Metanephros (tissue), 2 donors: ENCODE measurements at places on chromosomes 7 and 10. TPM values are rescaled to one million over a fixed set of nuclear protein-coding genes. Genes with fewer than 3 reads are reported as not detected.

Gene PNLIPRP2
- not detected for total RNA-seq

Gene SFR1
- 6.1 TPM for total RNA-seq

Gene PTPN12
- total RNA-seq: 74.0 TPM

Gene INMT
- total RNA-seq: 9.5 TPM

Gene TMEM236
- total RNA-seq: 0.64 TPM

Gene CARD11
- total RNA-seq: 1.8 TPM

Gene OR6B1
- total RNA-seq: not detected

Gene DYDC2
- 0.99 TPM for total RNA-seq

Gene FGF8
- 5.8 TPM for total RNA-seq

Gene OLAH
- 0.23 TPM for total RNA-seq

Gene TMED4
- total RNA-seq: 146 TPM

Gene SPDYE6
- total RNA-seq: not detected

Gene KNDC1
- total RNA-seq: 8.3 TPM

Gene WNT8B
- 0.29 TPM for total RNA-seq

Gene HKDC1
- 9.2 TPM for total RNA-seq

Gene INHBA
- total RNA-seq: 11.3 TPM

Gene SYT15
- total RNA-seq: 2.7 TPM

Gene SLC26A5
- not detected for total RNA-seq

Gene FAM25C
- not detected for total RNA-seq

Gene MMD2
- total RNA-seq: not detected

Gene C10orf62
- 2.3 TPM for total RNA-seq

Gene TECTB
- total RNA-seq: not detected

Gene ITPRID1
- not detected for total RNA-seq

Gene ACSM6
- 0.12 TPM for total RNA-seq

Gene OPALIN
- total RNA-seq: not detected
